Colonic mucosa (tissue), 4 donors: ENCODE measurements at places on chromosomes 2 and 18.

- DNase-seq: no peak
Measured at GRCh38 chr2:173216051-173216450, 138.6 kb upstream of the CDCA7 start.

GRCh38 chr2:120660056-120660694 is 75.5 kb upstream of the GLI2 start:
- DNase-seq: no peak

- no peak for DNase-seq
Measured at GRCh38 chr2:240172071-240172895, 31.8 kb upstream of the OTOS start.

GRCh38 chr2:211367711-211368110 is 811.3 kb downstream of the CPS1 start:
- no peak for DNase-seq

DNA sequence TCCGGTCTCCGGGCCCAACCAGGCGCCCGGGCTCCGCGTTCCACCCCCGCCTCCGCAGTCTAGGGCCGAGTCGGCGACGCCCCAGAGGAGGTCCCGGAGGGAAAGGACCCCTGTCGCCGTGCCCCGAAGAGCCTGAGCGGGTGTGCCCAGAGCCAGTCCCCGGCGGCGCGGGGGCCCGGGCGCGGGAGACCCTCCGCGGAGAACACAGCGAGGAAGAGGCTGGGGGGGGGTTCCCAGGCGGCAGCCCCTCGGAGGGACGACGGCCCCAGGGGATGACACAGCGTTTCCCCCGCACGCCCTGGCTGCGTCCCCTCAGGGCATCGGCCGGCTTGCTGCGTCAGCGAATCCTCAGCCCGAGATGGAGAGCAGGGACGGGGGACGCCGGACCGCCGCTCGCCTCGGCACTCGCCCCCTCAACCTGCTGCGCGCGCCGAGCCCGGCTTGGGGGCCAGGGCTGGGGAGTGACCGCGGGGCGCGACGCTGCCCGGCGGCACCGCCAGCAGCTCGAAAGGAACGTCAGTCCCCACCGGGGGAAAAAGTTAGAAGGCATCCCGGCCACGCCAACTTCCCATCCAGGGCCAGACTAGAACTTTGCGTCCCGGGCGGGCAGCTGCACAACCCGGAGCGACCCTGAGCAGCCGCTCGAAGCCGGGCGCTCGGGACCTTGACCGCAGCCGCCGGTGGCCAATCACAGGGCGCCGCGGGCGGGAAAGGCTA is 711 bp downstream of the SFXN5 start:
- DNase-seq: peak; percentile 40
